ENCODE measurements at places on chromosomes 4 and X.

DNA sequence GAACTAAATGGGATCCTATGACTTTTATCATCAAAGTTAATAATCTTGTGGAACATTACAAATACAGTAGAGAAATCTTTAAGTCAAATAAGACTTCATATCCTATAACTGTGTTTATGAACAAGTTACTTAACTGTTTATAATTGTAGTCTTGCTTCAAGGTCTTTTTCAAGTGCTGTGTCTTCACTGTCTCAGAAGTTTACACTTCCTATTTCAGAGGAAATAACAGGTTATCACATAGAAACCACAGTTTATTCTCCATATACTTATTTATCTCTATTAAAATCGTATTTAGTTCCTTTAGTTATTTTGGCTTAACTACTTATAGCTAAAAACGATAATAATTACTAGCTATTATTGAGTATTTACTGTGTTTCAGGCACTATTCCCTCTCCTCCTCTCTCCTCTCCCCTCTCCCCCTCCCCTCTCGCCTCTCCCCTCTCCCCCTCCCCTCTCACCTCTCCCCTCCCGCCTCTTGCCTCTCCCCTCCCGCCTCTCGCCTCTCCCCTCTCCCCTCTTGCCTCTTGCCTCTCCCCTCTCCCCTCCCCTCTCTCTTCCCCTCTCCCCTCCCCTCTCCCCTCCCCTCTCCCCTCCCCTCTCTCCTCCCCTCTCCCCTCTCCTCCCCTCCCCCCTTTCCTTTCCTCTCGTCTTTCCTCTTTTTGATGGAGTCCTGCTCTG lies 63.7 kb downstream of the RBPJ start:
- no peak for DNase-seq

- DNase-seq, result no peak
These were observed 43.7 kb upstream of the FRMD7 start for GRCh38 chrX:132171478-132171877.

DNA sequence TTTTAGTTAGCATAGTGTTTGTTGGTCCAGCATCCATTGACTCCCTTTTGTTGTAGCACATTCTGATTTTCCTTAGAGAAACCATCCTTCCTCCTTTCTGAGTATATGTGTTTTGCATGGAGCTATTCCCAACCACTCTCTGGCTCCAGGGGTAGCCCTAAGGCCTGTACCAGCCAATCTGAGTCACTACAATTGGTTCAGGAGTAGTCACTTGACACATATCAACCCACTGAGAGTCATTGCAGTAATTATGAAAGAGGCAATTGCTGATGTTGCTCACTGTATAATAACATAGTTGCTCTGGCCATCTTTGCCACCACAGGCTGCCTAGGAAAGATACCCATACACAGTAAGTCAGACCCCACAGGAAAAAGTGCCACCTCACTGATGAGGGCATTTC lies 71.2 kb upstream of the GRID2 start:
- no peak for DNase-seq

DNA sequence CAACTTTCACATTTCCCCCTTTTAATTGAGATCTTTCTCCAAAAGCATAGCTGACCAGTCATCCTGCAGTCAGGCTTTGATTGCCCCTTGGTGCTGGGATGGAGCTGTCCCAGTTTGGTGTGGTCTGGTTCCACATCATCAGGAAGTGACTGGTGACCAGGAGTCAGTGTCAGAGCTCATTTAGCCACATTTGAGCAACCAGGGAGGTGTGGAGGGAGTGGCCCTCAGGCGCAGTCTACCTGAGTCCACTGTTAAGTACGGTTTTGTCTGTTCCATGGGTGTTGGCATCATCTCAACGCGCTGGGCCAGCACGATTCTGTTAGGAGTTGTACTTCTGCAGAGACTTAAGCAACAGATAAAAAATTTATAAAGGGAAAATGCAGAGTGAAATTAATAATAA lies 52.6 kb downstream of the RGS12 start:
- DNase-seq, result no peak

GRCh38 chrX:129785160-129785947 lies 5.6 kb downstream of the SASH3 start:
- no peak for DNase-seq

DNA sequence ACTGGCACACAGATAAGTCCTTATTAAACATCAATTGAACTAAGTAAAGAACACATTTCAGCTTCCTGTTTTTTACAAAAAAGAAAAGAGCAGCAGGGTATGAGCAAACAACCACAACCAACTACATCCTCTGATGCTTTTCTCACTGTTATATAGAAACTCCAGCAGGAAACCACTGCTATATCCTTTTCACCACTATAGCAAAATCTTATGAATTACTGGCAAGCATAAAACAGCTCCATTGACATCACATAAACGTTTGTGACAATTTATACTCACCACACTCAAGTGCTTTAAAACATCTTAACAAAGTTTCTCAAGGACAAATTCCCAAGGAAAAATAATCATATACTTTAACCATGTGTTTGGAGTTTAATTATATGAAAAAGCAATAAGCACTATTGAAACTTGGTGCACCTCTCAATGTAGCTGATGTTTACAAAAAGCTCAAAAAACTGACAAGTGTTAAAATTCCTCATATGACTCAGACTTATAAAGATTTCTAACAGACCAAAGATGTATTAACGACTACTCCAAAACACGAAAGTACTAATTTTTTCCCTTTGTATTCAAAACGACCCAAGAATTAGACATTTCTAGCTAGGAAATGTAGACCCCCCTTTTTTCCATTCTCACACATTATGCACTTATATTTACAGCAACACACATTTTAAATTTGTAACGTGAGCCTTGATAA lies 12.9 kb downstream of the GPRIN3 start:
- DNase-seq, result no peak

DNA sequence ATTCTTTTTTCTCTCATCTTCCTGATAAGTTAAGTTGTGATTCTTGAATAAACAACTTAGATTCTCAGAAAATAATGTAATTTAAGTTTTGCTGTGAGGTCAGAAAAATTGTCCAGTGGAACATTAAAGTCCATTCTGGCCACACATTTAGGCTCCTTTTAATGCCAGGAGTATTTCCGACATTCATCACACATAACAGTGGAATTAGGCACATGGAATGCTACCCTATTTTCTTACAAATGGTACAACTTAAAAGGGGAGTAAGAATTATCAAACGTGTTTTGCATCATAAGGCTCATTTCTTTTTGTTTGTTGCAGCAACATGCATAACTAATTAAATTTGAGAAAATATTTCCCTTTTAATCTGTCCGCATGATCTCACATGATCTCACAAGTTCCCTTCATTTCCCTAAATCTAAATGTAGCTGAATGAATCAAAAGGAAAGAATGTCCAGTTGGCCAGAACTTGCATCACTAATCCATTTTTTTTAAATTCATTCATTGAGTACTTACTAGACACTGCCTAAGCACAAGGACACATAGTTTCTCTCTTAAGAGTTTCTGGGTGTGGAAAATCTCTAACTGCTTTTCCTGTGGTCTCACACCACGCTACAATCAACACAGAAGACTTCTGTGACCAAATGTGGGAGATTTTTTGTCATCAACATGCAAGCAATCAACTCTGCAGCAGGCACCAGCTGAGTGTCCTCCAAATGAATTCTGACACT lies 22.0 kb downstream of the SPARCL1 start:
- no peak for DNase-seq

DNA sequence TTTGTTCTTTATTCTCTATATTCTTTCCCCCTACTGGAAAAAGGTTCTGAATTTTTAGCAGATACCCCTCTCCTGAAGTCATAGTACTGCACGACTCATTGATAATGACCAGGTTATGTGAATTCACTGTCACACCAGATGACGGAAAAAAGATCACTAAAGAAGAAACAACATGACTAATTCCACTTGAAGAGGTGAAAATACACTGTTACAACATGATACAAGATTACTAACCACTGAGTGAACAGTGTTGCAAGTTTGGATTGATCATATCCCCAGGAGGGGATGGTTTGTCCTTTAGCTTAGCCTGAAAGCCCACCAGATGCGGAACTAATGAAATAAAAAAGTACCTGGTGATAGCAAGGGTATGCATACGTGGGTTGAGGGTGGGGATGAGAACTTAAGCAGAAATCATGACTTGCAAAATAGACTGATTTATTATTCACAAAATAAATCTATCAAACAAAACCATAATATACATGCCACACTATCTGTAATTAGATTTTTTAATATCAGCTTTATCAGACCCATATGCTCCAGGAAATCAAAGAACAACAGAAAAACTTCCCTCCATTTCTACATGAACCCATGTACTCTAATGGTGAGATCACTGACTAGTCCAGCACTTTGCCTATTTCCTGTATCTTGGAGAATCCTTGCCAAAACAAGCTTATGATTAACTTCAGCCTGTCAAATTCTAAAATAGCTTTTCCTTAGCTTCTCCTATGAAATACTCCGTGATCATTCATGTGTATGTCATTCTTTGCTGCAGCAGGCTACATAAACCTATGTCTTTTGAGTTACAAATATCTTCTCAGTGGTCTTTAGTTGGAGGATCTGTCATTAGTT lies 257.4 kb upstream of the AGA start:
- DNase-seq, result no peak

GRCh38 chr4:168995537-168996295 lies 14.3 kb downstream of the CBR4 start:
- no peak for DNase-seq

DNA sequence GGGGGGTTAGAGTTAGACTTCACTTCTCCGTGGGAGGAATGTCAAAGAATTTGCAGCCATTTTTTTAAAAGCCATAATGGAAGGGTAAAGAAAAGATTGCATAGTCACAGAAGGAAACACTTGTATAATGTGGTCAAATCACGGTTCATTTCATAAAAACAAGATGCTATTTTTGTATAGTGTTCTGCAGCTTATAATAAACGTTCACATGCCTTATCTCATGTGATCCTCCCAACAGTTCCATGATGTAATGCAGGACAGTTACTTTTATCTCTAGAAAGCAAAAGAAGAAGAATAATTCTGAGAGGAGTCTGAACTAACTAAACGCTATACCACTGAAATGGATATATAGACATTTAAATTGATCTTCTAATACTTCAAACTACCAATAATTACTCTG lies 71.3 kb upstream of the CAMK2D start:
- DNase-seq, result no peak

GRCh38 chrX:154056770-154057241 lies 37.1 kb upstream of the IRAK1 start:
- no peak for DNase-seq

- DNase-seq, result no peak
These were observed 174.1 kb downstream of the COX18 start for GRCh38 chr4:72895408-72895807.

DNA sequence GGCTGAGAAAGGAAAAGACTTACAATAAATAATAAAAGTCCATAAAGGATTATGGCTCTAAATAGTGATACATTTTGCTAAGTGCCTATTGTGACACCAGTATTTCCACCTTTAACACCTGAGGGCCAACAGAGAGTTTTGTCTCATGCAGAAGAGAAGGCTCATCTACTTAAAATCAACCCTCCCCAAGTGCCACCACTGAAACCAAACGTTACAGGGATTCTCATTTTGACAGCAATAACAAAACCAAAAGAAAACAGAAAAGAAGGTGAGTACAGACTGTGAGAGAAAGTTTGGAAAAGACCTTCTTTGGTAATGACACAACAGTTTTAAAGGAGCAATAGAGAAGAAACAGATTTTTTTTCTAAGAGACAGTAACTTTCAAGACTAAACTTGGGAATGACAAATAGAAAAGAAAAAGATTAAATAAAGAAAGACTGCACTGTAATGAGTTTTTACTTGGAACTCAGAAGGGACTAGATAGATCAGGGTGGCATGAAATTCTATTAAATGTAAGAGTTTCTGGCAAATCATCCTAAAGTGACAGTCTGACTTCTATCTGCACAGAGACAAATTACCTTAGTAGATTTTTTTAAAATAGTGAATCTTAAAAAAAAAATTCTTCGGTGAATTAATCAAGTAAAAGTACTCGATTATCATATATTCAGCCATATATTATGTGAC lies 109.7 kb downstream of the ZNF827 start:
- no peak for DNase-seq

DNA sequence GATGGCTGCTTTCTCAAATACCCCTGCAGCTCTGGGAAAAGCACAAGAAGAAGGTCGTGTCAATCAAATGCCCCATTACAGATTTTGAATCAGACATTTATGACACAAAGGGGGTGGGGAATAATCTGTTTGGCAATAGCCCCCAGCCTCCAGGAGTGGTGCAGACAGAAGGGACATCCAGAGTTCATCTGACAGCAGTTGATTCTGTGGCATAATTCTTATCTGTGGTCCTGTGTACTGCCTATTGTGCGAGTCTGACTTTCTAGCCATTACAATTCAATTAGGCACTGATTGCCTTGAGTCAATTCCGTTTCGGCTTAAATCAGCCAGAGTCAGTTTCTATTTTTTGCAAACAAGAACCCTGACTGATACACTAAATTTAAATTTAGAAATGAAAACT lies 28.6 kb upstream of the DCLK2 start:
- DNase-seq, result no peak

DNA sequence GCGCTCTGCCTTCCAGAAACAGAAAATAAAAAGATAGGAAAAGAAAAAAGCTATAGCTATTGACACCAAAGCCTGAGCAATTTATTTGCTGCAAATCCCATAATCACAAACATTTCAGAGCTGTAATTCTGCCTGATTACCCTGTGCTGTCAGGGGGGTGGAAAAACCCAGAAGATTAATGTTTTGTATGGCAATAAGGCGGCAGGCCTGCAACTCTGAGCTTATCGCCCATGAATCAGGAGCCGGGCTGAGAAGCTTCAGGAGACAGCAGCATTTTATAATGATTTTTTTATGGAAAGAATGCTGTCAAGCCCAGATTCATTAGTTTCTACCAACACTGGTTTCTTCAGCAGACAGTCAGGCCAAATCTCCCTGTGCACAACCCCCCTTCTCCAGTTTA lies 82.6 kb upstream of the TMEM164 start:
- no peak for DNase-seq

- DNase-seq, result no peak
These were observed 53.4 kb upstream of the PITX2 start for GRCh38 chr4:110676241-110676640.

DNA sequence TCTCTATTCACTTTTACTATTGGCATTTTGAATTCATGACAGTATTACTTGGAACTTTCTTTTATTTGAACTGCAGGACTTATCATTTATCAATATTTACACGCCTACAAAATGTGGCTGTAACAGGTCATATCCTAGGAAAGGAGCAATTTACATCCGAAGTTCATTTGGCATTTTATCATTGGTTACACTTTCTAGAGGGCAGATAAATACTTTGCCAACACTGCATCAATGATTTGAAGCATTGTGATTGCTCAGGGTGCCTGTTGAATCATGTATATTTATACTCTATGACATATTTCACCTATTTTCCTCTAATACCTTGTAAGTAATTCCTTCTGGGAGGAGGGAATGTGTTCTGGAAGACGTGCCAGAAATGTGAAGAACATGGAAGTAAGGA lies 136.7 kb downstream of the MID1IP1 start:
- no peak for DNase-seq

- DNase-seq, result no peak
These were observed 15.3 kb downstream of the PDK3 start for GRCh38 chrX:24480400-24480865.

All from NCI-H345 (cell line).